ENCODE measurements at places on chromosomes 7 and 10.

DNA sequence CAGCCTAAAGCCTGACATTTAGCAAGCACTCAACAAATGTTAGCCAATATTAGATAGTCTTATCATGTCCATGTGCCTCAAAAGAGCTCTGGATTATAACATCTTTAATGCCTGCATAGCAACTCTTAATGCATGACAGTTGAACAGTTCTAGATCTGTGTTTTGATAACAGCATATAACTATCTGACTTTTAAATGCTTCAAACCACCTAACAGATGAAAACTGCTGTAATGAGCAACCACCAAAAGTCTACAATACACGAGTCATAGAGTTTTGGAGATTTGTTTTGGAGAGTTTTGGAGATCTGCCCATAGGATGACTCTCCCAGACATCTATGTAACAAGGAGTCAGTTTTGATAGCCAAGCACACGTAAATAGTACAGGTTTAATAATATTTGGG lies 227.3 kb downstream of the TWIST1 start:
- DNase-seq = no peak

GRCh38 chr10:71546220-71546619 lies 149.5 kb downstream of the CDH23 start:
- DNase-seq = no peak

DNA sequence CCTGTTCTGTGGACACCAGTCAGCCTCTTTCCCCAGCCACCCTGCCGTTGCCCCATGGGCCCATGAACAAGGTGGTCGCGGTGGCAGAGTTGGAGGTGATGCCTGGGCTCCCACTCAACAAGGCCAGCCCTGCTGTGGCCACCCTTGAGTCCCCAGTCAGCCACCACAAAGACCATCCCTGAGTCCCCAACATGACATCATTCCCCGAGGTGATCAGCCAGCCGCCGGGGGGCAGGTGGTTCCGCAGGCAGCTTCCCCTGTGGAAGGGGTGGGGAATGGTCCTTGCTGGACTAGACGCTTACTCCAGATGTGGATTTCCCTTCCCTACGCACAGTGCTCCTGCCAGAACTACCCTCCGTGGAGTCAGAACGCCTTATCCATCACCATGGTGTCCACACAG lies 271.7 kb downstream of the PTPRN2 start:
- DNase-seq = no peak

DNA sequence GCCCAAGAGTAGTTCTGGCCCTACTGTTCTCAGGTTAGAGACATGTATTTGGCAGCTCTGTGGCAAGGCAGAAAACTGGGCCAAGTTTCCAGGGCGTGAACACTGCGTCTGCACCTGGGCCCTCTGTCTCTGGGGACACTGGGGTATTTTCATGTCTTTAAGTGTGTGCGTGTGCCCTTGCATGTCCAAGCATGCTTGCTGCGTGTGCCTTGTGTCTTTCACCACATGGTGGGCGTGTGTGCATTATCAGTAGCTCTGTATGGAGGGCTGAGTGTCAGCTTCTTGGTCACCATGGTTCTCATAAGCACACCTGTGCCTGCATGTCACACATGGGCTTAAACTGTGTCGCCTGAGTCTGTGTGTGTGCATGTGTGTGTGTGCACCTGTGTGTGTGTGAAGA lies 69.3 kb downstream of the HIPK2 start:
- no peak for DNase-seq

GRCh38 chr7:37899712-37900247 lies 16.8 kb downstream of the SFRP4 start:
- DNase-seq = no peak

DNA sequence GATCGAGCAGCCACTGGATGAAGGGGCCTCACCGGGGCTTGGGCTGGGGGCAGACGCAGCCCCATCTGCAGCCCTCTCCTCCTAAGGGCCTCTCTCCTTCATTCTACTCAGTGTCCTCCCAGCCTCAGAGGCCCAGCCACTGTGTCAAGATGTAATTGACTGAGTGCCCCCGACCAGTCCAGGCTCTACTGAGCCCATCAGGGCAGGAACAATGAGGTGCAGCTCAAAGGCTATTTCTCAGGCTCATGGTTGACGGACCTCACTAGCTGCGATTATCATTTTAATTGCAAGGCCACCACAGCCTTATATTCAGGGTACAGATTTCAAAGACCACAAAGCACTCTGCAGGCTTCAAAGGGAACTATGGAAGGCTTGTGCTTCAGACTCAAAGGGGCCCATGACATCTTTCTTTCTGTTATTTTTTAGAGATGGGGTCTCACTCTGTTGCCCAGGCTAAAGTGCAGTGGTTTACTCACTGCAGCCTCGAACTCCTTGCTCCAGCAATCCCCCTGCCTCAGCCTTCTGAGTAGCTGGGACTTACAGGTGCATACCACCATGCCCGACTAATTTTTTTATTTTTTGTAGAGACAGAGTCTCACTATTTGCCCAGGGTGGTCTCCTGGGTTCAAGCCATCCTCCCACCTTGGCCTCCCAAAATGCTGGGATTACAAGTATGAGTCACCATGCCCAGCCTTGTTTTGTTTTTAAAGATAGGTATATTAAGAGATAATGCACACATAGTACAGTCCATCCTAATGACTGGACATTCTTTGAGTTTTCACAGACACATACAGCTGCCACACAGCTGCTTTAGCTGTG lies 23.7 kb downstream of the SLC29A3 start:
- no peak for DNase-seq

DNA sequence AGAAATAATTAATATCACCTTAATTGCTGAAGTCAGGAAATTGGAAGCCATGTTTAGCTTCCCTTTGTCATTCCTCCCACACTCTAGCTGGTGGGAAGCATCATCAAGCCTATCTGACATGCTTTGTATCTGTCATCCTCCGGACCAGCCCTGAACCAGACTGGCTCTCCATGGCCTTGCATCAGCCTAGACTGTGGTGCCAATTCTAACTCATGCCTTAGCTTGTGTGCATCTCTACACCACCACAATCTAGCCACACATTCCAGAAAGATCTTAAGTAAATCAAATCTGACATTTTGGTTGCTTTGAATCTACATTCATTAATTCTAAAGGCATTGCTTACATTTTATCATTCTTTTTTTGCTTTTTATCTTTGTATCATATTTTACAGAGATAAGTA lies 196.4 kb upstream of the VSTM2A start:
- no peak for DNase-seq

GRCh38 chr10:23432166-23432565 lies 6.7 kb upstream of the OTUD1 start:
- no peak for DNase-seq

GRCh38 chr7:30668102-30668501 lies 14.2 kb downstream of the CRHR2 start:
- DNase-seq = no peak

Data from activated naive CD8-positive, alpha-beta T cell treated with anti-CD3 and anti-CD28 coated beads, Interleukin-2, amount 50 U/mL, for 16 hours (primary cell).